ENCODE measurements at places on chromosomes 4 and X.

- DNase-seq, result no peak
Measured at GRCh38 chr4:108219998-108220397, 51.3 kb upstream of the LEF1 start.

DNA sequence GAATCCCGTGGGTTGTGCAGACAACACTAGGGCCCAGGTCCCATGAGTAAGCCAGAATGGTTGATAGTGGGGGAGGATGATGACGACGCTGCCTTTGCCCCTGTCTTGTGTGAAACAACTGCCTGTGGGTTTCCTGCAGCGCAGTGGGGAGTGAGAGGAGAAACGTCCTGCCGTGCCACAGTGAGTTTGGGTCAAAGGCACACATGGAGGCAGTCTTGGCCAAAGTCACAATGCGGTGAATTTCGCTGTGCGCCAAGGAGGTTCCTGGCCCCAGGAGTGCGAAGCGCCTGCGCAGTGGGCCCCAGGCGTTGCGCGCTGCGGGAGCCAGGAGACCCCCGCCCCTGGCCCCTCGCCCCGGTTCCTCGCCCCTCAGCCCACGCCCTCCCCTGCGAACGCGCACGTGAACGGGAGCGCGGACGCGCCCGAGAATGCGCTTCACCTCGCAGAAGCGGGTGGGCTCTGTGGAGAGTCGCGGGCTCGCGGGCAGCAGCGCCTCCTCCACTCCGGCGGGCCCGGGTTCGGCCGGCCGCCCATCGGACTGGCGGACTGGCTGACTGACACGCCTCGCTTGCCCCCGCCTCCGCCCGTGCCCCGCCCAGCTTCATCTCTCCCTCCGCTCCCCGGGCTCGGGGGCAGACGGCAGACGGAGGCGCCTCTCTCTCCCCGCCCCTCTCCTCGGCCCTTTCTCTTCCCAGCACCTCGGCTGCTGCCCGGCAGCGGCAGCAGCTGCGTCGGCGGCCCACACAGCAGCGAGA lies at the start of gene NUDT10:
Gene NUDT10, plus strand, starts transcription at position 635 of the 755 bp plus-strand sequence. CDS start 144 bp downstream, outside the sequence.
- peak; percentile 61 for DNase-seq

GRCh38 chr4:7202411-7202810 lies 10.1 kb downstream of the SORCS2 start:
- DNase-seq, result peak; percentile 47

DNA sequence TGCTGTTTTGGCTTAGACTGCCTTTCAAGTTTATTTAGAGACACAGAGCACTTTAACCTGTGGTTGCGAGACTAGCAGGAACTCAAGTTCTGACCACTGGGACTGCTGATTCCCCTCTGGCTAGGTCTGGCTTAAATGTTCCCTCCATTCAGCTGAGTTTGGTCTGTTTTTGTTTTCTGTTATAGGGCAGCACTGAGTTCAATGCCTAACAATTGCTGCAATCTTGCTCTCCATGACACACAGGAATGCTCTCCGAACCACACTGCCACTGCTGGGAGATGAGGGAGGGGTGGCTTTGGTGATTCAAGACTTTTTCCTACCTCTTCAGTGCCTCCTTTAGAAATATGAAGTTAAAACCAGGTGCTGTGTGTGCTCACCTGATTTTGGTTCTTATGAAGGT lies 106.3 kb upstream of the EOLA2 start:
- no peak for DNase-seq

DNA sequence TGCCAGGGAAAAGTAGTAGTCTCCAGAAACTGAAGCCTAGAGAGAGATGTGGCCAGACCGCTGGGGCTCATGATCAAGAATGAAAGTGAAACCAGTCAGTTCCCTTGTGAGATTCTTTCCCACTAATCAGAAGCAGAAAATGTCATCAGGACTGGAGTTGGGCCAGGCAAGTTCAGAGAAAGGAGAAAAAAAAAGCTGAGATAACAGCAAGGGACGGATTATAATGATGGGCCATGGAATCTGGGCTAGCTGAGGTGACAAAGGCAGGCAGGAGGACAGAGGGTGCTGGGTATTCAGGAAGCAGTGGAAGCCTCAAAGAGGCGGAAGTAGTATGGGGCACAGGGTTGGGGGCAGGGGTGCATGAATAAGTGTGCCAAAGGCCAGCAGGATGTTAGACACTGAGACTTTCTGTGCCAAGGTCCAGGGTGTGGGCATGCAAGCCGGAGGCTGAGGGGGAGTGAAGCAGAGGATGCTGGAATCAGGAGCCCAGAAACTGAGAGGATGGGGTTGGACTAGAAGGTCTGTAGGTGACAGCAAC lies 2.5 kb downstream of the CXorf38 start:
- peak; percentile 65 for DNase-seq

DNA sequence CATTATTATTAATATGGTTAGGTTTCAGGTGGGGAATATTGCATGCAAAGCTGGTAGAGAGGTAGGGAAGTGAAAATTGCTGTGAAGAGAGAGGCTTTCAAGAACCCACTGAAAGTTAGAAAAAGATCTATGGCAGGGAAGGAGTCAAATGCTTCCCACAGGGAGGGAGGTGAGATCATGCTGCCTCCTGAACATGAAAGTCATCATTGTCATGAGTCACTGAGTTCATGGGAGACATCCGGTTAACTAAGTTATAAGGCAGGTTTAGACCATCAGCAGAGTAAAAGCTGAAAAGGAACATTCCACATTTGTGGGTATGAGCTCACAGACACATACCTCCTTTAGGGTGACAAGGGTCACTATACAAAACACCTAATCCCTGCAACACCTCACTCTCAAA lies 16.2 kb downstream of the GATB start:
- DNase-seq, result peak; percentile 86

DNA sequence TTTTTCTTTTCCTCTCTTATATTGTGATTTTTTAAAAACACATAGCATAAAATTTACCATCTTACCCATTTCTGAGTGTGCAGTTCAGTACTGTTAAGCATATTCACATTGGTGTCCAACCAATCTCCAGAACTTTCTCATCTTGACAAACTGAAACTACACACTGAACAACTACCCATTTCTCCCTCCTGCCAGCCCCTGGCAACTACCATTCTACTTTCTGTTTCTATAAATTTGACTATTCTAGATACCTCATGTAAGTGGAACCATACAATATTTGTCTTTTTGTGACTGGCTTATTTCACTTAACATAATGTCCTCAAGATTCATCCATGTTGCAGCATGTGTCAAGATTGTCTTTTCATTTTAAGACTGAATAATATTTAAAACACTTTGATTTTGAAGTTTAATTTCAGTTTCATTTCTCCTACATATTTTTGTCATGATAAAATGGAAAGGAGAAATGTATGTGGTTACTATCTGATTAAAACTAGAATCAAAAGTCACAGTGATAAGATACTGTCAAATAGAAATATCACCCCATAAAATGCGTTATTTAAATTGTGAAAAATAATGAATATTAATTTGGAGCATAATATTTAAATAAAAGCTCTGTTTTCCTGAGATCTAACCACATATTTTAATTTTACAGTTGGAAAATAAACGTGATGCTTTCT lies 122.8 kb downstream of the DIPK2B start:
- DNase-seq, result no peak

Measured in fibroblast of skin of right quadriceps (primary cell).